Calu3 (cell line): ENCODE measurements at places on chromosomes 5 and 9. TPM values are rescaled to one million over a fixed set of nuclear protein-coding genes. Genes with fewer than 3 reads are reported as not detected.

DNA sequence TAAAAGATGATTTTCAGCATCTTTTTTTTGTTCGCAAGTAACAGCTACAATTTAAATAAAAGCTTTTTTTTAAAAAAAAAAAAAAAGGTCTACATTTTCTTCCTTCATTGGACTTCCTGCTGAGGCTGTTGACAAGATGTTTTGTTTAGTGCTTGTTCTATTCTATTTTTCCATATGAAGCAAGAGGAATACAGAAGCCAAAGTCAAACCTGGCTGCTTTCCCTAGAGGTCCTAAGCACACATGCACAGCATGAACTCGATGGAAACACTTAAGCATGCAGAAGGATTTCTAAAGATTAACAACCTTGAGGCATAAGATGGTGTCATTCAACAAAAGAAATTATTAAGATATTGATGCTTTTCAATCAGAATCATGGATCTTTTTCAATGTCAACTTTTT, 105.1 kb downstream of the ADCY2 start:
- H3K36me3 ChIP-seq = no peaks in the 10 kb centered on the region
- no peaks in the 10 kb centered on the region for H3K4me1 ChIP-seq
- no peaks in the 10 kb centered on the region for H3K27me3 ChIP-seq
- H3K4me3 ChIP-seq = no peak overlapping the region

DNA sequence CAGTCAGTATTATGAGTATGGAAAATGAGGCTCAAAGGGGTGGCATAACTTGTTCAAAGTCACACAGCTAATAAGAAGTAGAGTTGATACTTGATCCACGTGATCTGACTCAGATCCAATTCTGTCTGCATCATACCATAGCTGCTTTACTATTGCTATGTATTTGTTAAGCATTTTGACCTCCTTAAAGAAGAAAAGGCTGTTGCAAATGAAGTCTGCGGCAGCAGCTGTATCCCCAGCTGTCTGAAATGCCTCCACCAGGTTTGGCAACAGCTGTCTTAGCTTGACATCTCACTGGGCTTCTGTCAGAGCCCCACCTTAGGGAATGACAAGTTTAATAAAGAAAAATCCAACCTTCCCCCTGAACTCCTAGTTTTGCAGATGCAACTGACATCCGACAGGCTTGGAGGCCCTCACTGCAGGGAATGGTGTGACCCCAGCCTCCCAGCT, 75.6 kb upstream of the SLC44A1 start:
- H3K4me3 ChIP-seq = no peak overlapping the region
- DNase-seq = no peak
- no peaks in the 10 kb centered on the region for H3K4me1 ChIP-seq
- no peaks in the 10 kb centered on the region for H3K36me3 ChIP-seq

DNA sequence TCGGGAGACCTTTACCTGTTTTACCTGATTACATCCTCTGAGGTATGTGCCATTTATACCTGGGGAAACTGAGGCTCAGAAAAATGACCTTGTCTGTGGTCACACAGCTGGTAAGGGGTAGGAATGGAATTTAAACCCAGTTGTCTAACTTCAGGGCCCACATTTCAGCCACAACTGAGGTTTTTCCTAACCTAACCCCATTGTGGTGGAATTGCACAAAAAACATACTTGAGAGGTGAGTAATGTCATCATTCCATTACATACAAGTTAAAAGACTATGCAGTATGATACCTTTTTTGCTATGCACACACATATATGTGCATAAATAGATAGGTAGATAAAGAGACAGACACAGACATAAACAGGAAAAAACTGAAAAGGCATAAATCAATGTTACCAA, 14.1 kb downstream of the FGF1 start:
- no peak overlapping the region for H3K4me3 ChIP-seq
- H3K27me3 ChIP-seq = no peaks in the 10 kb centered on the region
- no peak overlapping the region for H3K27ac ChIP-seq
- DNase-seq = no peak
- H3K36me3 ChIP-seq = no peaks in the 10 kb centered on the region

DNA sequence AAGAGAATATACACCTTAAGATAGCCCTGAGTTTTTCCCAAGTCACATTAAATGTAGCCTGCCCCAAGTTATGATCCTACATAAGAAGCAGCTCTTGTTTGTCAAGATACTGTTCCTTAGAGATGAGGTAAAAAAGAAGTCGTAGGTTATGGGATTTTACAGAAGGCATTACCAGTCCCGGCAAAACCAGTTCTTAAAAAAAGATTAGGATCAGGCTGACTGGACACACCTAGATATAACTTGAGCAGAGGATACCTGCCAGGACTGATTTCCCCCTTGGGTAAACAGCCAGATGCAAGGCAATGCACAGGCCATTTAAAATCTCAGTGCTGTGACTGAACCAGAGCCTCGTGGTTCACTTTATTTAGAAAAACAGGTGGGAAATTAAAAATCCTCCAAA, 14.1 kb upstream of the SEMA5A start:
- no peak overlapping the region for H3K27ac ChIP-seq
- no peaks in the 10 kb centered on the region for H3K4me1 ChIP-seq

DNA sequence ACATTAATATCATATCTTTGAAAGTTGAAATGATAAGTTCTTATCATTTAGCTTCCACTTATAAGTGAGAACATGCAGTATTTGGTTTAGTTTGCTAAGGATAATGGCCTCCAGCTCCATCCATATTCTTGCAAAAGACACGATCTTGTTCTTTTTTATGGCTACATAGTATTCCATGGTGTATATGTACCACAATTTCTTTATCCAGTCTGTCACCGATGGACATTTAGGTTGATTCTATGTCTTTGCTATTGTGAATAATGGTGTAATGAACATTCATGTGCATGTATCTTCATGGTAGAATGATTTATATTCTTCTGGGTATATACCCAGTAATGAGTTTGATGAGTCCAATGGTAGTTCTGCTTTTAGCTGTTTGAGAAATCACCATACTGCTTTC, 135.0 kb upstream of the PRR16 start:
- no peak overlapping the region for H3K4me3 ChIP-seq
- H3K27ac ChIP-seq = no peak overlapping the region
- H3K27me3 ChIP-seq = no peaks in the 10 kb centered on the region
- H3K36me3 ChIP-seq = no peaks in the 10 kb centered on the region

Gene SPATA6L
- total RNA-seq = 5.7 and 7.1 TPM in 2 replicates

- H3K4me3 ChIP-seq = no peak overlapping the region
- DNase-seq = no peak
- no peaks in the 10 kb centered on the region for H3K27me3 ChIP-seq
- H3K4me1 ChIP-seq = peaks cover 51% of the 10 kb centered on the region
- H3K36me3 ChIP-seq = peaks cover 5% of the 10 kb centered on the region
These were observed 147.5 kb upstream of the CDKN2B start for GRCh38 chr9:22156586-22156985.

Gene IL13
- total RNA-seq = not detected in 2 replicates

- no peak for DNase-seq
- no peak overlapping the region for H3K27ac ChIP-seq
- no peaks in the 10 kb centered on the region for H3K27me3 ChIP-seq
These were observed 117.9 kb downstream of the ALDH1A1 start for GRCh38 chr9:72834994-72835393.

GRCh38 chr9:101093620-101094019, 65.1 kb downstream of the PLPPR1 start:
- H3K4me3 ChIP-seq = no peak overlapping the region
- H3K4me1 ChIP-seq = peaks cover 9% of the 10 kb centered on the region
- DNase-seq = no peak
- peaks cover 39% of the 10 kb centered on the region for H3K27me3 ChIP-seq
- H3K36me3 ChIP-seq = no peaks in the 10 kb centered on the region

DNA sequence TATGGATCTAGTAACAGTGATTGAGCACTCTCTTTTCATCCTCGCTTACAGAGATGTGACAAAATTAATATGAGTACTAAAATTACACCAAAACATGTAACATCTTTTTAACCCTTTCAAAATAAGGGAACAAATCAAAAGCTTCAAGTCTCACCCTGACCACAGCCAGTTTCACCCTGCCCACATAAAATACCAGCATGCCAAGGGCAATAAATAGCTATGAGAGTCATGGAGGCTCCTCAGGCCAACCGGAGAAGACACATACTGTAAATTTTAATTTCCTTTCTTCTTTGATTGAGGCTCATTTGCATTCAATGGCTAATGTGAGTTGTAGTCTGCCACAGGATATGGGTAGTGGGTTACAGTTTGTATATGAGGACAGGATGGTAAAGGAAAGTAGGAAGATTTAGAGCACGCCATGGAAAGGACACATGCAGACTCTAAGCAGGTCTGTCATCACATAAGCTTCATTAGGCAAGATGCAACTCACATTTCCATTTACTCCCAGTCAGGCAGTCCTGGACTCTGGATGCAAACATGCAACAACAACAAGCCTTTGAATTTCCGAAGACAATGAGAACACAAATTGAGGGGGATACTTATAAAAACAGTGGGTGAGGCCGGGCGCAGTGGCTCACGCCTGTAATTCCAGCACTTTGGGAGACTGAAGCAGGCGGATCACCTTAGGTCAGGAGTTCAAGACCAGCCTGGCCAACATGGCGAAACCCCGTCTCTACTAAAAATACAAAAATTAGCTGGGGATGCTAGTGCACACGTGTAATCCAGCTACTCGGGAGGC, 11.3 kb downstream of the IL4 start:
- no peak overlapping the region for H3K27ac ChIP-seq
- DNase-seq = no peak
- no peaks in the 10 kb centered on the region for H3K36me3 ChIP-seq
- no peaks in the 10 kb centered on the region for H3K4me1 ChIP-seq
- H3K4me3 ChIP-seq = no peak overlapping the region

GRCh38 chr5:103228588-103228987, 30.0 kb upstream of the MACIR start:
- H3K36me3 ChIP-seq = no peaks in the 10 kb centered on the region
- H3K4me3 ChIP-seq = no peak overlapping the region
- DNase-seq = no peak
- no peaks in the 10 kb centered on the region for H3K27me3 ChIP-seq

- H3K27ac ChIP-seq = no peak overlapping the region
- H3K36me3 ChIP-seq = no peaks in the 10 kb centered on the region
- no peak overlapping the region for H3K4me3 ChIP-seq
- DNase-seq = no peak
- H3K27me3 ChIP-seq = peaks cover 15% of the 10 kb centered on the region
- no peaks in the 10 kb centered on the region for H3K4me1 ChIP-seq
These were observed 167.7 kb upstream of the PPP2R2B start for GRCh38 chr5:147046281-147046680.

- no peaks in the 10 kb centered on the region for H3K4me1 ChIP-seq
- no peak overlapping the region for H3K4me3 ChIP-seq
- no peaks in the 10 kb centered on the region for H3K36me3 ChIP-seq
- no peak overlapping the region for H3K27ac ChIP-seq
- peaks cover 13% of the 10 kb centered on the region for H3K27me3 ChIP-seq
These were observed 134.0 kb downstream of the RXRA start for GRCh38 chr9:134460206-134460605.

Gene NIPSNAP3A
- 7.4 and 8.0 TPM in 2 replicates for total RNA-seq

GRCh38 chr9:35662437-35662836, 2.6 kb downstream of the ARHGEF39 start:
- peaks cover 33% of the 10 kb centered on the region for H3K4me1 ChIP-seq
- H3K27ac ChIP-seq = peak overlapping the region; percentile 21
- no peak overlapping the region for H3K4me3 ChIP-seq
- H3K36me3 ChIP-seq = peaks cover 42% of the 10 kb centered on the region
- DNase-seq = no peak

DNA sequence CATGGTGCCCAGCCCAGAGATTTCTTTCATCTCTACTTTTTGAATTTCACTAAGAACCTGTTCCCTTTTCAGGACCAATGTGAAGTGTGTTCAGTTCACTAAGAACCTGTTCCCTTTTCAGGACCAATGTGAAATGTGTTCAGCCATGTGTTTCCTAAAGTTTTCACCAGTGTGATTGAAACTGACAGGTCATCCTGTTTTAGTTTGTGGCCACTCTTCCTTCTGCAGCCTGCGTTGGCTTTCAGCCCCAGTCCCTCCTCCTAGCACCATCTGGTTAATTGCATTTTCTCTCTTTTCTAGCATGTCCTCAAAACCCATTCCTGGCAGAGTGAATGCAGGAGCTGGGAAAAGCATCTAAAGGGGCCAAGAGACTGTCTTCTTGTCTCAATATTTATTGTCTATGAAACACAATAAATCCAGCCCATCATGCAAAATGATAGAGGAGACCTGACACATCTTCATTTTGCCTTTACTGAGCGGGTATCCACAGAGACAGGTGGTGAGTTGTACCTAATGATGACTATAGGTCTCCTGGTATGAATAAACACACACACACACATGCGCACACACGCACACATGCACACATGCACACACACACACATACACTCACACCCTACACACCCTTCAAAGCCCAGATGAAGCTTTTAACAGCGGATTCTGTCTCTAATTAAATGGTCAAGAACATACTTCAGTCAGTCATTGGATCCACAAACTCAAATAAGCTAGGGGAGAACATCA, 6.1 kb upstream of the PANK3 start:
- peaks cover 36% of the 10 kb centered on the region for H3K27me3 ChIP-seq
- no peak overlapping the region for H3K4me3 ChIP-seq
- no peaks in the 10 kb centered on the region for H3K36me3 ChIP-seq
- H3K4me1 ChIP-seq = peaks cover 5% of the 10 kb centered on the region
- no peak for DNase-seq

Gene MRPL50
- 14.0 TPM in 2 replicates for total RNA-seq

Gene CTSL
- total RNA-seq = 32.2 and 42.9 TPM in 2 replicates

Gene ITK
- total RNA-seq = not detected in 2 replicates

Gene CTSV
- total RNA-seq = 21.4 and 23.3 TPM in 2 replicates

DNA sequence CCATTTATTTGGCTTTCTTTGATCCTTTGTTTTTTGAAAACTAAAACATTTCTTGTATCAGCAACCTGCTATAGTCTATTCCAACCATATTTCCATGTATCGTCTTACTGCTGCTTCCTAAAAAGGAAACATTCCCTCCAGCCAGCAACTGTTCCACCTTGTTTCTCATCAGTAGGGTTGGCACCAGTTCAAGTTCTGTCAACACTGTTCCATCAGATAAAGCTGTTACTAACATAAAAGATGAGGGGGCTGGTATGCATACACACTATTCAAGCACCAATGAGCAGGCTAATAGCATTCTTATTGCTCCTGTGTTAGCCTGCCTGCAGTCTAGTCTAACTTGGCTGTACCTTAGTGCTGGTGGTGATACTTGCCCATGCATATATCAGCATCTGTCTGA, 178.3 kb downstream of the CWC27 start:
- H3K4me1 ChIP-seq = peaks cover 7% of the 10 kb centered on the region
- H3K27ac ChIP-seq = no peak overlapping the region
- no peak overlapping the region for H3K4me3 ChIP-seq
- H3K27me3 ChIP-seq = no peaks in the 10 kb centered on the region
